ENCODE measurements at places on chromosomes 2 and 18.
A peak's percentile ranks its signal among the peaks of the same experiment; 100 is the strongest.

- no peak overlapping the region for H3K4me3 ChIP-seq
- DNase-seq: no peak
- no peaks in the 10 kb centered on the region for H3K27me3 ChIP-seq
- H3K27ac ChIP-seq: no peak overlapping the region
- no peaks in the 10 kb centered on the region for H3K36me3 ChIP-seq
- H3K4me1 ChIP-seq: peaks cover 2% of the 10 kb centered on the region
Measured at GRCh38 chr2:12415536-12415935, 301.2 kb upstream of the TRIB2 start.

GRCh38 chr18:42922363-42922762 lies 193.1 kb downstream of the RIT2 start:
- H3K4me1 ChIP-seq: no peaks in the 10 kb centered on the region
- no peak overlapping the region for H3K4me3 ChIP-seq
- H3K27me3 ChIP-seq: no peaks in the 10 kb centered on the region
- H3K36me3 ChIP-seq: no peaks in the 10 kb centered on the region

- peaks cover 14% of the 10 kb centered on the region for H3K4me1 ChIP-seq
- peak overlapping the region; percentile 28 for H3K27ac ChIP-seq
- no peaks in the 10 kb centered on the region for H3K36me3 ChIP-seq
- no peak overlapping the region for H3K4me3 ChIP-seq
Measured at GRCh38 chr2:71925268-71926088, 222.2 kb downstream of the CYP26B1 start.

- no peaks in the 10 kb centered on the region for H3K4me1 ChIP-seq
- DNase-seq: no peak
- no peak overlapping the region for H3K27ac ChIP-seq
Measured at GRCh38 chr2:211741966-211742365, 796.6 kb downstream of the ERBB4 start.

DNA sequence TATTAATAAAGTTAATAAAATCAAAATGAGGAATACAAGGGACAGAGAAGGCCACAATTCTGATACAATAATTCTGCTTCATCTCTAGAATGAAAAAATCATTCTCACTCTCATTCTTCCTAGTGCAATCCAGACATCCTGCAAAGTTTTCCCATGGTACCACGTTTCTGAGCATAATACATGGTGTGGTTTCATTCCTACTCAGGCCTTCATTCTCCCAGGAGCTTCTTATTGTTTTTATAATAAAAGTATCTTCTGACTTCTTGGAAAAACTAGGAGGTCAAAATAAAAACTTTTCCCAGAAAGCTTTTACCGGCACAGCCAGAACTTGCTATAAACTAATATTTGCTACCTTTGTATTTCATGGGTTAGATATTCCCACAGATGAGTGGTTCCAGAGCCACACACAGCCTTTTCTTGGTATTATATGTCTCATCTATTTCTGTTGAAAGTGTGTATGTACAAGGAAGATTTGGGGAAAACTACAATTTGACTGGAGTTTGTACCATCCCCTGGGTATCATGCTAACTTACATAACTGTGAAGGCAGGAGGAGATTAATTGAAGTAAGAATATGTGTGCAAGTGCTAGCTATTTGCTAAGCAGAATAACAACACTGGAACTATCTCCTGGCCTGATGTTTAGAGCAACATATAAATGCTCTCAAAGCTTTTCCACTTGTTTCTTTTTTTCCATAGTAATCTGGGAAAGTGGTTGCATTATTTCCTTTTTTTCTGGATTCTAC lies 82.3 kb downstream of the NRXN1 start:
- no peaks in the 10 kb centered on the region for H3K36me3 ChIP-seq
- no peak overlapping the region for H3K4me3 ChIP-seq
- H3K4me1 ChIP-seq: no peaks in the 10 kb centered on the region

GRCh38 chr2:194062401-194062800 lies 1594.6 kb upstream of the SLC39A10 start:
- H3K27me3 ChIP-seq: no peaks in the 10 kb centered on the region
- H3K4me3 ChIP-seq: no peak overlapping the region
- H3K4me1 ChIP-seq: no peaks in the 10 kb centered on the region
- H3K36me3 ChIP-seq: no peaks in the 10 kb centered on the region
- no peak overlapping the region for H3K27ac ChIP-seq

DNA sequence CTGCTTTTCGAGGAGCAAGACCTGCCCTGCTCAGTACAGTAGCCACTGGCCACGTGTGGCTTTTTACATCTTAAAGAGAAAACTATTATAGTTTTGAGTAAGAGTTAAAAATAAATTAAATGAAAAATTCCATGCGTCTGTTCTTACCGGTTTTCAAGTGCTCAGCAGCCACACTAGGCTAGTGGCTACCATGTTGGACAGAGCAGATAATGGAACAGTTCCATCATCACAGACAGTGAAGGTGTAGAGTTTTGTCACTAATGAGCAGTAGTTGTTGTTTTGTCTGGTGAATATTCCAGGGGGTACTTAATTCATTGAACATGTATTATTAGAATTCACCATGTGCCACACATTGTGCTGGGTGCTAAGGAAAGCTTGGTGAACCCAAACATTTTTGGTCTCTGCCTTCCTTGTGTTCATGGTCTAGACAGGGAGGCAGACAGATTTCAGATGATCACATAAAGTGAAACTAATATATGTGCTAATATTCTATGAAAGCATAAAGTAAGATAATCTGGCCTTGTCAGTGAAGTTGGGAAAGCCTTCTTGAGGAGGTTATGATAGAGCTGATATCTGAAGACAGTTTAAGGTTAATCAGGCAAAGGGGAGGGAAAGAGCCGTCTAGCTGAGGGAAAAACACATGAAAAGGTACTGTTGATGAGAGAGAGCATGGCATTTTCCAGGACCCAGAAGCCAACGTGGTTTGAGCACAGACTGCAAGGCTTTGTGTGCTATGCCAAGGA lies 1.4 kb downstream of the ALMS1 start:
- DNase-seq: no peak
- H3K27ac ChIP-seq: no peak overlapping the region
- H3K36me3 ChIP-seq: no peaks in the 10 kb centered on the region
- H3K27me3 ChIP-seq: no peaks in the 10 kb centered on the region
- peaks cover 5% of the 10 kb centered on the region for H3K4me1 ChIP-seq
- H3K4me3 ChIP-seq: no peak overlapping the region

GRCh38 chr2:46547223-46548102 lies 68.1 kb downstream of the TMEM247 start:
- DNase-seq: peak; percentile 33
- H3K4me3 ChIP-seq: no peak overlapping the region
- no peaks in the 10 kb centered on the region for H3K4me1 ChIP-seq
- no peak overlapping the region for H3K27ac ChIP-seq

DNA sequence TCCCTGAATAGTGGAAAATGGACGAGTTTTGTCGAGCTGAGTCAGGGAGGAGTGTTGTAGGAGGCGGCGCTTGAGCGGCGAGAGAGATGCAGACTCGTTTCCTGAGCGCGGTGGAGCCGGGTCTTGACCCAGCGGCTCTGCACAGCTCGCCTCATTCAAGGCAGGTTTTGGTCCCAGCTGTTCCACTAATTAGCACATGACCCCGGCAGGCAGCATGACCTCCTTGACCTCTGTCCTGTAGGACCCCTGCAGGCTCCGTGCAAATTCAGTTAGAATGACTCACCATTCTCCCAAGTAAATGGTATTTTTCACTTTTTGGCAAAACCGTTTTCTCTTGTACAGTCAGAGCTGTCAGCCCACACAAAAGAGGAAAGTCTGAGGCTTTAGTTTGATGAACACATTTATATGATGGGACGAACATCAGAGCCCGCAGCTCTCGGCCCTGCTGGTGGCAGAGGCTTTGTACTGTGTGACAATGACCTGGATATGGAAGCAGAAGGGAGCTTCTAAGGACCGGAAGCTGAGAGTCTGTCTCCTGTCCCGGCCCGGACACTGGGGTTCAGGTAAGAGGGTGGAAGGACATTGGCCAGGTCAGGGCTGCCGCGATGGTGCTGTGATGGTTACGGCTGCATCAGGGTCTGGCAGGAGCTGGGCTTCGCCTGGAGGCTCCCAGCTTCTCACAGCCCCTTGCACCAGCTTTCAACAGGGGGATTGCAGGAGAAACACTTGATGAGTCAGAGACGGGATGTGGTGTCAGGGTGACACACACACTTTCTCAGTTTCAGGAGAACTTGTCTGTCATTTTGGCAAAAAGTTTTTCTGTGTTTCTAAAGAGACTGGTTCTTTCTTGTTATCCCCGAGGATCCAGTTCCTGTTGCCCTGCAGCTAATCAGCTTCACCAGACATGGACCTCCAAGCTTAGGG lies 29.9 kb upstream of the ALKAL2 start:
- H3K36me3 ChIP-seq: no peaks in the 10 kb centered on the region
- H3K27ac ChIP-seq: peak overlapping the region; percentile 67
- no peaks in the 10 kb centered on the region for H3K27me3 ChIP-seq
- no peak for DNase-seq

- no peaks in the 10 kb centered on the region for H3K36me3 ChIP-seq
- H3K27ac ChIP-seq: no peak overlapping the region
- no peak overlapping the region for H3K4me3 ChIP-seq
- DNase-seq: no peak
- H3K27me3 ChIP-seq: no peaks in the 10 kb centered on the region
- H3K4me1 ChIP-seq: no peaks in the 10 kb centered on the region
Measured at GRCh38 chr2:55763721-55764120, 70.1 kb upstream of the PNPT1 start.

DNA sequence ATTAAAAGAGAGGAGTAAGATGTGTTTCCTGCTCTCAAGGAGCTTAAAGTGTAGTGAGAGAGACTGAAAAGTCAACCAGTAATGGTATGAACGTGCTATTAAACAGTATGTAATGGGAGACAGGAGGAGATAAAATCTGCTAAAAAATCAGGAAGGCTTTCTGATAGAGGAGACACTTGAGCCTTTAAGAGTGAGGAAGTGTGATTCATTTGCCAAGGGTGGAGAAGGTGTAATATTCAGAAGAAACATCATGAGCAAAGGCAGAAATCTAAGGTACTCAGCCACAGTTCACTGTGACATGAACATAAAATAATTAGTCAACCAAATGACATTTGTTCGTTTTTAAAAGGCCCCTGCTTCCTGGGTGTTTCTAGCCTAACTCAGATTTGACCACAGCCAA lies 137.8 kb upstream of the SKOR2 start:
- H3K36me3 ChIP-seq: no peaks in the 10 kb centered on the region
- H3K27ac ChIP-seq: no peak overlapping the region

DNA sequence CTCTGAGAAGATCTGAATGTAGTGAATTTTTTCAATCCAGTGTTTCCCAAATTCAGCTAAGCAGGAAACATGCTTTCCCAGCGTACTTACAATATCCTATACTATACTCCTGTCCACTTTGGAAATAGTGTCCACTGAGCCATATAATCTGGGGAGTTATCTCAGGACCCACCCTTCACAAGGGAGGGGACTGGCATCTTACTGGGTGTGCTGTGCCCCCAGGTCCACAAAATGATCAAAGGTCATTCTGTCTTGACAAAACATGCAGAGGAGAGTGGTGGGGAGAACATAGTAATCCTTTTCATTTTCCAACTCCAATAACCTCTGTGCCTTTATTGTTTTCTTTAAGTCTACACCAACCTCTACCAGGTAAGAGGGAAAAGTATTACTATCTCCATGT lies 79.8 kb upstream of the DAPL1 start:
- peaks cover 10% of the 10 kb centered on the region for H3K4me1 ChIP-seq
- H3K36me3 ChIP-seq: no peaks in the 10 kb centered on the region
- H3K4me3 ChIP-seq: no peak overlapping the region
- H3K27ac ChIP-seq: no peak overlapping the region

GRCh38 chr18:77081390-77081778 lies 51.2 kb downstream of the MBP start:
- H3K4me3 ChIP-seq: no peak overlapping the region
- no peak for DNase-seq
- H3K27ac ChIP-seq: no peak overlapping the region
- no peaks in the 10 kb centered on the region for H3K27me3 ChIP-seq
- peaks cover 3% of the 10 kb centered on the region for H3K36me3 ChIP-seq
- peaks cover 9% of the 10 kb centered on the region for H3K4me1 ChIP-seq

DNA sequence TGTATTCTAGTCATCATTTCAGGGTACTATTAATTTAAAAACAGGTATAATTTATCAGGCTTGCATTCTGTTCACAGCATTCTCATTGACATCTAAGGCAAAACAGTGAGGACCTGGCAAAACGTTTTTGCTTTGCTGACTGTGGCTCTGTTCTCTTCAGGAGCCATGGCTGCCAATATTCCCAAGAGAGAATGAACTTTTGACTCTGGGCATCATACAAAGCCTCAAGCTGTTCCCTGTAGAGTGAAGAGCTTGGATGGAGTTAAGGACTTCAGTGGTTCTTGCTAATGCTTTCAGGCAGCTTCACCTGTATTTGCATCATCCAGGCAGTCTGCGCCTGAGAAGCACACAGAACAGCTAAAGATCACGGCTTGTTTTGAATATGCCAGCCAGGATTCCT lies 65.9 kb upstream of the CAVIN2 start:
- no peak for DNase-seq
- H3K4me3 ChIP-seq: no peak overlapping the region
- H3K36me3 ChIP-seq: no peaks in the 10 kb centered on the region
- no peaks in the 10 kb centered on the region for H3K4me1 ChIP-seq

Data from trophoblast cell (in vitro differentiated cells and primary cell).